ENCODE measurements at places on chromosomes 1 and 21.
A peak's percentile ranks its signal among the peaks of the same experiment; 100 is the strongest.

GRCh38 chr1:231792634-231793033 lies 166.0 kb downstream of the DISC1 start:
- no peak for DNase-seq

GRCh38 chr1:54402896-54403295 lies 3.3 kb downstream of the SSBP3 start:
- no peak for DNase-seq

DNA sequence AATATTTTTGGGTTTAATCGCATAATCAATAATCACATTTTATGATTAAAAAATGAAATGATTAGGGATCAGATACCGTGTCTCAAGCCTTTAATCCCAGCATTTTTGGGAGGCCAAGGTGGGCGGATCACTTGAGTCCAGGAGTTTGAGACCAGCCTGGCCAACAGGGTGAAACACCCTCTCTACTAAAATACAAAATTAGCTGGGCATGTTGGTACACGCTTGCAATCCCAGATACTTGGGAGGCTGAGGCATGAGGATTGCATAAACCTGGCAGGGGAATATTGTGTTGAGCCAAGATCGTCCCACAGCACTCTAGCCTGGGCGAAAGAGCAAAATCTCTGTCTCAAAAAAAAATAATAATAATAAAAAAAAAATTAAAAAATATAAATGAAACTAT lies 1581.4 kb downstream of the KCNT2 start:
- no peak for DNase-seq

GRCh38 chr1:40383095-40383487 lies 9.6 kb downstream of the SMAP2 start:
- DNase-seq, result no peak

GRCh38 chr1:91795591-91796389 lies 90.2 kb downstream of the TGFBR3 start:
- no peak for DNase-seq

- no peak for DNase-seq
Measured at GRCh38 chr1:180195401-180195800, 34.7 kb upstream of the LHX4 start.

- no peak for DNase-seq
Measured at GRCh38 chr1:1069711-1070676, 4.1 kb downstream of the RNF223 start.

- DNase-seq, result no peak
Measured at GRCh38 chr1:156097499-156098178, 15.4 kb upstream of the MEX3A start.

DNA sequence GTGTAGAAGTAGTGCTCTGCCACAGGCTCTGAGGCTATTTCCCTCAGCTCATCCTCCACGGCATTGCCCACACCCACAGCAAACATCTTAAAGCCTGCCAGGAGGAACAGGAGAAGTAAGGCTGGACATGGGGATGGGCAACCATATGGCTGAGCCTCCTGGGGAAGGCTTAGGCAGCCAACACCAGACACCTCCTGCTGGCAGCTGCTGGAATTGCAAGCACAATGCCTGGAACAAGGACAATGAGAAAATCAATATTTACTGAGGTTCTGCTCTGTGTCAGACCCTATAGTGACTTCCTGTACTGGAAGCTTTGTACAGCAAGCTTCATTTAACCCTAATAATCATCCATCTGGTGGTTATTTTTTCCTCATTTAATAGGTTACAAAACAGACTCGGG lies 8.2 kb downstream of the MATN1 start:
- no peak for DNase-seq

DNA sequence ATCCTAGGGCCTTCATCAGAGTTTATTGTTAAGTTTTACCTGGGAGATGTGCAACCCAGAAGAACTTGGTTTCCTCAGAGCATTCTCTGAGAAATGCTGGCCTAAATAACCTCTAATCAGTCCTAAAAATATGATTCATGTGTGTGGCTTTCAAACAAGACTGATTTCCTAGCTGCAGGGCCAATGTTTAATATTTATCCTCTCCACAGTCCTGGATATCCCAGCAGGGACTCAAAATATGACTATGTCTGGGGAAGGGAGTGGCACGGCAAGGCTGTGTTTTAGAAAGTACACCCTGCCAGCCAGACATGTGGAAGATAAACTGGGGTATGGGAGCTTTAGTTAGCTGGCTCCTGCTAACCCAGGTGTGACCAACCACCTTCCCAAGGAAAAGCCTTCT lies 26.3 kb downstream of the PLPP3 start:
- DNase-seq, result no peak

DNA sequence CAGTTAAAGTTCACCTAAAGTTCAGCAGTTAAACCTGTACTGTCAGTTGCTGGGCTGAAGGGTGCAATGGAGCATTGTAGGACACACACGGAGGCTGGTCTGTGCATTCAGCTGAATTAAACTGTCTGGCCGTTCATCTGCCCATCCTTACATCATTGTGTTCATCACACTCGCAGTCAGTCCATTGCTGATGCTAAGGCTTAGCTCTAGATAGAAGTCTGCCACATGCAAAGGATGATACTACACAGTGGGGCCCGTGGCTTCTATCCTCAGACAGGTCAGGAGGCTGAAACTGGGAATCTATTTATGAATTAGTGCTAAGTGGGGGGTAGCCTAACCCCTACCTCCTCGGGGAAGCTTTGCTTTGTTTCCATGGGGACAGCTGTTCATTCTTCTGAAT lies 60.4 kb downstream of the CNIH3 start:
- DNase-seq, result no peak

DNA sequence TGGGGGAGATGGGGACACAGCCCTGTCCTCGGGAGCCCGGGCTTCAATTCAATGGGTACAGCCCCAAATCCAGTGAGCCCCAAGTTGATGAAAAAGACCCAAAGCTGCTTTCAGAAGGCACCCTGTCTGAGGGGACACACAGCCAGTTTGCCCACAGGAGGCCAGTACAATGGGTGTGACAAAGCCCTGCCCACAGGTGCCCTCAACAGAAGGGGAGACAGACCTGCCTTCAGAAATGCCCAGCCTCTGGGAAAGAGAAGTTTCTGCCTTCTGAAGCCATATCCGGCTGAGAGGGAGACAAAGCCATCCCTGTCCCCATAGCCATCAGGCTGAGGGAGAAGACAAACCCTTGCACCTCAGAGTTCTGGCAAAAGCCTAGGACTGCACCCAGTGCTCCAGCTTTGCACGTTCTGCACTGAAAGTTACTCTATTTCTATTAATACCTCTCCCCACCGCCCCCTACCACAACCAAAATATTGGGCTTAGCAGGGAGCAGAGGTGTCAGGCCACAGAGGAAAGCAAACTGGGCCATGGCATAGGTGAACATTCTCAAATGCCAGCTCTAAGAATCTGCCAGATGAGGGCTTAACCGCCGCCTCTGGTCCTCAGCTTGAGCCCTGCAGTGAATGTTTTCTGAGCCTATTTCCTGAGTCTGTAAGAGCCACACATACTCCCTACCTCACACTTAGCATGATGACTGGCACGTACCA lies 18.0 kb upstream of the PTAFR start:
- DNase-seq, result no peak

DNA sequence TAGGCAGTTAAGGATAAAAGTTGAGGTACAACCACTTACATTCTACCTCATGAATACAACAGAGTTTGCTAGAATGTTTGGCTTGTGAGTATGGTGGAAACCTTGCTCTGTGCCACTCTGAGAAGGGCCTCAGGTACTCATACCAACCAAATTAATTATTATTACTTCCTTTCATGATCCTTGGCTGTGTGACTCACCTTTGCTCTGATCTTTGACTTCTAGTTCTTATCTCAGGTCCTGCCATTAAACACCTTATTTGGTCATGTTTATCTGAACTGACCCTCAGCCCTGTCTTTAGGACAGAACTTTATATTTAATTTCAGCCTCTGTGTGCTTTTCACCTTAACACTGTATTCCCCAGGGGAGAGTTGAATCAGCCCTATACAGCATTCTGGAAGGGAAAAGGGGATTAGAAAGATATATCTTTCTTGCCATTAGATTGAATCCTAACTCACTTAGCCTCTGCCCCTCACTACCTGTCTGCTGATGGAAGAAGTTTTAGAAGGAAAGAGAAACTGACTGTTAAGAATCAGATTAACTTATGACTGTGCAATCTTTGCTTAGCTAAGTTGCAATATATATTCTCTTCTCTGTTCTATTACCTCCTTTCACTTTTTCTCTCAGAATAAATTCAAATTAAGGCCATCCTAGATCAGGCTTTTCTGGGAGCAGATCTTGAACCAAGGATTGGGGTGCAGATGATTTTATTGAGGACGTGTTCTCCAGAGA lies 260.4 kb upstream of the DPYD start:
- DNase-seq, result no peak

GRCh38 chr1:29812408-29813135 lies 576.2 kb downstream of the PTPRU start:
- DNase-seq, result no peak

GRCh38 chr1:2547210-2548067 lies 8.7 kb upstream of the TNFRSF14 start:
- peak; percentile 35 for DNase-seq

- no peak for DNase-seq
Measured at GRCh38 chr1:98697781-98698180, 36.3 kb downstream of the SNX7 start.

GRCh38 chr1:16375521-16376340 lies 8.7 kb downstream of the SZRD1 start:
- no peak for DNase-seq

DNA sequence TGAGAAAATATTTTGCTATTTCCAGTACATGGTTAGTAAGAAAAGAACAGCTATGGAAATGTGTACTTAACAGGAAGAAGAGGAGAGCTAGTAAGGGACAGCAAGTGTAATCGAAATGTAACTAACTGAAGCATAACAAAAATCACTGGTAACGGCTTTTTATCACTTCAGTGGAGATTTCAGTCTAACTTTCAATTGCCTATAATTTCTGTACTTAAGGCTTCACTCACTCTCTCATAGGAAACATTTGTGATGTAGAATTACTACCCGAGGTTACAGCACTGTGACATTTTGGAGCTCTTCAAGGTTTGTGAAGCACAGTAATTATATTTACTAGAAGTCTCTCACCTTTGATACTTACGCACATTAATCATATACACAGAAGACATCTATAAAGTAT lies 1119.1 kb downstream of the AMY1C start:
- DNase-seq, result no peak

- no peak for DNase-seq
Measured at GRCh38 chr1:219433001-219433400, 179.9 kb downstream of the ZC3H11B start.

DNA sequence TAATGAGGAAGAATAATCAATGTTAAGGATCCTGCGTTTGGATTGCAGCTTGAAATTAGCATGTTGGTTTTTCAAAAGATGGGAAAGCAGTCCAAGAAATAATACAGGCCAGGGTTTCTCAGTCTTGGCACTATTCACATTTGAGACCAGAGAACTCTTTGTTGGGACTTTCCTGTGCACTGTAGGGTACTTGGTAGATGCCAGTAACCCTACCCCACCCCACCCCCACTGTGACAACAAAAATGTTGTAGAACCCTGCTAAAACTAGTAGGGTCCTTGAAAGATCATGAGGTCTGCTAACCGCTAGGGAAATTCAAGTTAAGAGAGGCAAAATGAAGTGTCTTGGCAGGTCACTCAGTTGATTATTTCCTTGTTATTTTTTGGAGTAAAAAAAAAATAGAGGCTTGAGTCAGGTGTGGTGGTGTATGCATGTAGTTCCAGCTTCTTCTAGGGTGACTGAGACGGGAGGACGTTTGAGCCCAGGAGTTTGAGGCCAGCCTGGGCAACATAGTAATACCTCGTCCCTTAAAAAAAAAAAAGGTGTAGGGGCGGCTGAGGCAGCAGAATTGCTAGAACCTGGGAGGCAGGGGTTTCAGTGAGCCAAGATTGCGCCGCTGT lies 53.3 kb downstream of the SPEN start:
- DNase-seq, result no peak

DNA sequence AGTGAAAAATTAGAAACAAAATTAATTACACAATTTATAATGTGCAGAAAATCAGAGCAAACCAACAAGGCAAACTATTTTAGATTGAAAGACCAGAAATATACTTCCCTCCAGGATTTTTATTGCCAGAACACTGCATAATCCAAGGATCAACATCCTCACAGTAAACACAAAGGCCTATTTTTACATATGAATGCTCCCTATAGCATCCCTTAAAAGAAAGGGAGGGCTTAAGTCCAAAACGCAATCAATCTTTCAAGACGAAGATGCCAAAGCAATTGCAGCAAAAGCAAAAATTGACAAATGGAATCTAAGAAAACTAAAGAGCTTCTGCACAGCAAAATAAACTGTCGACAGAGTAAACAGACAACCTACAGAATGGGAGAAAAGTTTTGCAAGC lies 18.6 kb upstream of the CHIA start:
- DNase-seq, result no peak

- DNase-seq, result no peak
Measured at GRCh38 chr1:8016895-8017241, 9.2 kb downstream of the ERRFI1 start.

GRCh38 chr1:15734296-15734695 lies 1.8 kb upstream of the SLC25A34 start:
- DNase-seq, result no peak

DNA sequence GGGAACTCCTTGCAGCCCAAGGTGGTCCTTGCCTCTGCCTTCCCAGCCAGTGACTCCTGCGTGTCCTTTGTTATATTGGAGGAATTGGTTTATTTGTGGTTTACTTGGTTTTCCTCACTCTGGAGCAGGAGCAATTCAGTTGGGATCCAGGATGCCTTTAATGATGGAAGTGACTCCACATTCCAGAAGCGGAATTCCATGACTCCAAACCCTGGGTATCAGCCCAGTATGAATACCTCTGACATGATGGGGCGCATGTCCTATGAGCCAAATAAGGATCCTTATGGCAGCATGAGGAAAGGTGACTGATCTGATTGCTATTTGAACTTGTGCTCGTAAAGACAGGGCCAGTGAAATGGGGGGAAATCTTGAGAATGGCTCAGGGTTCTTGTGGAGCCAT lies 15.1 kb upstream of the PIGV start:
- no peak for DNase-seq

DNA sequence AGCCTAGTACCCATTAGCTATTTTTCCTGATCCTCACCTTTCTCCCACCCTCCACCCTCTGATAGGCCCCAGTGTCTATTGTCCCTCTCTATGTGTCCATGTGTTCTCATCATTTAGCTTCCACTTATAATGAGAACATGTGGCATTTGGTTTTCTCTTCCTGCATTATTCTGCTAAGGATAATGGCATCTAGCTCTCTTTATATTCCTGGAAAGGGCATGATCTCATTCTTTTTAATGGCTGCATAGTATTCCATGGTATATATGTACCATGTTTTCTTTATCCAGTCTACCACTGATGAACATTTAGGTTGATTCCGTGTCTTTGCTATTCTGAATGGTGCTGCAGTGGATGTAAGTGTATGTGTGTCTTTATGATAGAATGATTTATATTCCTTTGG lies 178.9 kb downstream of the NEK7 start:
- DNase-seq, result no peak

DNA sequence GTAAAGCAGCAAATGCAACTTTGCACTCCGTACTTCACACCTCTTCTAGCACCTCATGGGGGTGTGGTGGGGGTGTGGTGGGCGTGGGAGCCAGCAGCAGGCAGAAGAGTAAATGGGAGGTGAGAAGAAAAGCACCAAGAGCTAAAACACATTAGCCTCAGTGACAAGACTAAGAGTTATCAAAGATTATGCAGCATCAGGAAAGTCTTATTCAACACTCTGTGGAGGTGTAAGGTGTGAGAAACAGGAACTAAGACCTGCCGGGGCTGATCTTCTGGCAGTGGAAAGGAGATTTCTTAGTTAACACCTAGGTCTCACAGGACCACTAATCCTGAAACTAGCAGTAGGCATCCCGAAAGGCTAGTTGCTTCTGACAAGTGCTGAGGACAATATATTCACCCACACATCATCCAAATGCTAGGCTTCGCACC lies 9.9 kb downstream of the TGFBR3 start:
- DNase-seq, result no peak

All from CD4-positive, alpha-beta T cell treated with Interleukin-6 at 100 ng/mL for 8 hours (primary cell).